ENCODE measurements at places on chromosomes 6 and 20.
A peak's percentile ranks its signal among the peaks of the same experiment; 100 is the strongest.

- DNase-seq: no peak
Measured at GRCh38 chr20:41308290-41308711, 9.2 kb downstream of the ZHX3 start.

GRCh38 chr6:1590580-1590979 is 19.1 kb upstream of the FOXC1 start:
- DNase-seq: no peak

DNA sequence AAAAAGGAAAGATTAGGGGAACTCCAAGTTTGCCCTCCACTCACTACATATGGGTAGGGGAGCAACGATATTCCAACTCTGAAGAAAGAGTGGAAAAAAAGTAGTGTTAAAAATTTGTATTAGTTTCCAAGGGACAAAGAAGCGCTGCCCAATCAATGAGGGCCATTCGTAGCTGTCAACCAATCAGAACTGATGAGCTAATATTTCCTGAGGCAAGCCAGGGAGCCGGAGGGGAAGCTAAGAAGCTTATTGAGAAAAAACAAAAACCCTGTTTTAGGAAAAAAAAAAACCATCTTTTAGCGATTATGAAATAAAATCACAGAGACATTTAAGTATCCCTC is 59.5 kb downstream of the TRIM38 start:
- peak; percentile 44 for DNase-seq

DNA sequence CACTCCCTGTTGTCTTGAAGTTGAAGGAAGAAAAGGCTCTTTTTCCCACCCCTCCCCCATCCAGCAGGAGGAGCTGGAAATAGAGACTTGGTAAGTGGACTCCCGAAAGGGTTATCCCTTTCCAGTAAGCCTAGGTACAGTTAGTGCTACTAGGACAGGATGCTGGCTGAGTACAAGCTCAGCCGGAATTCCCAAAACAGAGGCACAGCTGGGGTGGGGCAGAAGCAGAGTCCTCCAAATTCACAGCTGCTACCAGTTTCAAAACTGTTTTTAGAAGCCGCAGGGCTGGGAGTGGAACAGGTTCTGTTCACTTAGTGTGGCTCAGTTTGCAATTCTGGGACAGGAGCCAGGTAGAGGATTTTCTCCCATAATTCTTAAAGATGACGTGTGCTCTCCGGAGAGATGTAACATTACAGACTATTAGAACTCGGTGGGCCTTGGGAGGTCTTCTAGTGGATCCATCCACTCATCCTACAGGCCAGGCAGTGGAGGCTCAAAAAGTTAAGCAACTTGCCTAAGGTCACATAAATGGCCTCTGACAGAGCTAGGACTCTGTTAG is 19.0 kb upstream of the UTRN start:
- no peak for DNase-seq

- DNase-seq: no peak
Measured at GRCh38 chr6:71228461-71229041, 60.1 kb upstream of the OGFRL1 start.

DNA sequence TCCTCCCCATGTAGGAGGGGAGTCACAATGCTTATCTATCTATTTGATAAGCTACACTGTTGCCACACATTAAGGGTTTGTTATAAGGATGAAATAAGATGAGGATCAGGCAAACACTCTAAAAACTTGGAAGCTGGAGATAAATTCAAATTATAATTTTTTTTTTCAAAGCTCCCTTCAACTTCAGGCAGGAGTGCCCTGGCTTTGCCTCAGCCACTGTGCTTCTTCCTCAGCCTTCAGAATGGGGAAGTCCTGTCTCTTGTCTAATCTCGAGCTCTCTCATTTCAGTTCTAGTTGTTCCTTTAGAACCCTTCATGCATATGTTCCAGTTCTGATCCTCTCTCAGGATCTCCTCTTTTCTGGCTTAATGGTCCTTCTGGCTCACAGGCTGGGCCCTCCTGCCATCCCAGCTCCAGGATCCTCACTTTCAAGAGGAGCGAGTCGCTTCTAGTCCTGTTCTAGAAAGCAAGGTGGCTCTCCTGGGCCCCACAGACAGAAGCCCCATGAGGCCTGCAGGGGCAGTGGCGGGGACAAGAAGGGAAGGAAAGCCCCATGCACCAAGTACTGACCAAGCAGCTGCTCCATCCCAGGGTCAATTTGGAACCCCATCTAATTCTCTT is 164.3 kb downstream of the VEGFA start:
- DNase-seq: no peak

GRCh38 chr20:23971310-23971709 is 17.3 kb downstream of the GGTLC1 start:
- DNase-seq: no peak

DNA sequence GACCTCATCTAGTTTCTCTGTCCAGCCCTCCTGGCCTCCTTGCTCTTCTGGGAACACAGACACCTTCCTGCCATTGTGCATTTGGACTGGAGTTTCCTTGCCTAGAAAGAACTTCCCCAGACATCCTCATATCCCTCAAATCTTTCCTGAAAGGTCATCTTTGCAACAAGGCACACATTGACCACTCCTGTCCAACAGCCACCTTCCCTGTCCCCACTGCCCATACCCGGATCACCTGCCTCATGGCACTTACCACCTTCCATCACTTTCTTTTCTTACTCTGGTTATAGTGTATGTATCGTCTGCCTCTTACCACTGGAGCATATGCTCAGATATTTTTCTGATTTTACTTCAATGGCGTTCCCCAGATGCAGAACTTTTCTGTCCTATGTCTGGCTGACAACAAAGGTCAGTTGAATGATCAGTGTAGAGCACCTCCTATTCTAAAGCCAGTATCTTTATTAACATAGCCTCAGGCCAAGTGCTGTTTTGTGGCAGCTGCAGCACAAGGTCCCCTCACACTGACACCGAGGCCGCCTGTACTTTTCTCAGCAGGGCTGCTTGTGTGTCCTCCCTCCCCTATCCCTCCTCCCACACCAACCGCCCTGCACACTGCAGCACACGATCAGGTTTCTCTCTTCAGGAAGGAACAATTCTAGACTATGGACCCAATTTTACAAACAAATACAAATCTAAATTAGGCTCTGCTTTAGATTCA is 4.1 kb downstream of the HLA-C start:
- DNase-seq: no peak

GRCh38 chr20:38203337-38203980 is 38.4 kb upstream of the TGM2 start:
- DNase-seq: no peak

DNA sequence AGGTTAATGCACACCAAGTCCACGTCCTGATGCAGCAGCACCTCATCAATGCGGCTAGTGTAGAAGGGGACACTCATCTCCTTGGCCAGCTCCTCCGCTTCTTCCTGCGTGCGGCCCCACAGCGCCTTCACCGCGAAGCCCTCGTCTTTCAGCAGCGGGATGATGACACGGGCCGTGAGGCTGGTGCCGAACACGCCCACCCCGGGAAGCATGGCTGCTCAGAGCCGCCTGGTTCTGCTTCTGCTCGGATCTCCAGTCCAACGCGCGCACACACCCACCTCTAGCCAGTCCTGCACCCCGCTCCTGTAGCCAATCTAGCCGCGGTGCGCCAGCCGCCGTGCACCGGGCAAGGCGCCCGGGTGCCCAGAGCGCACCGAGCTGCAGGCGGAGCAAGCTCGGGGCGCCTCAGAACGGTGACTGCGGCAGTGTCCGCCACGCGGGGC is 700 bp downstream of the GFOD1 start:
- DNase-seq: no peak

- no peak for DNase-seq
Measured at GRCh38 chr6:25332655-25333071, 53.5 kb downstream of the CARMIL1 start.

GRCh38 chr20:47778398-47779354 is 6.6 kb downstream of the SULF2 start:
- no peak for DNase-seq

- DNase-seq: no peak
Measured at GRCh38 chr6:19502301-19502700, 334.9 kb upstream of the ID4 start.

DNA sequence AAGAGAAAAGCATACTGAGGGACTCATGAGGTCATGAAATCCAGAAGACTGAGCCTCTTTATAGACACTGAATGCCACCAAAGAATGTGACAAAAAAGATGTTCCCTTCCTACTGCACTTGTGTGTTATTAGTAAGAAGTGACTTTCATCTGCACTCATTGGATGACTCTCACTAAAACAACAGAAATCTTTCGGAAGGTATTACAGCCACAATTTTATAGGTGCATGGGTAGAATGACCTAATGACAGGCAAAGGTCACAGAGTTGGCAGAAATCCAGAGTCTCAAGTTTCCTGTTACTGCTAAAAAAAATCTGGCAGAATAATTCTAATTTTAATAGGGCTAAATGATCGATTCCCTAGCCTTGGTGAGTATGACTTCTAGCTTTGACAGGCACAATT is 13.3 kb downstream of the PKHD1 start:
- DNase-seq: no peak

GRCh38 chr6:129189266-129189665 is 306.3 kb downstream of the LAMA2 start:
- no peak for DNase-seq

DNA sequence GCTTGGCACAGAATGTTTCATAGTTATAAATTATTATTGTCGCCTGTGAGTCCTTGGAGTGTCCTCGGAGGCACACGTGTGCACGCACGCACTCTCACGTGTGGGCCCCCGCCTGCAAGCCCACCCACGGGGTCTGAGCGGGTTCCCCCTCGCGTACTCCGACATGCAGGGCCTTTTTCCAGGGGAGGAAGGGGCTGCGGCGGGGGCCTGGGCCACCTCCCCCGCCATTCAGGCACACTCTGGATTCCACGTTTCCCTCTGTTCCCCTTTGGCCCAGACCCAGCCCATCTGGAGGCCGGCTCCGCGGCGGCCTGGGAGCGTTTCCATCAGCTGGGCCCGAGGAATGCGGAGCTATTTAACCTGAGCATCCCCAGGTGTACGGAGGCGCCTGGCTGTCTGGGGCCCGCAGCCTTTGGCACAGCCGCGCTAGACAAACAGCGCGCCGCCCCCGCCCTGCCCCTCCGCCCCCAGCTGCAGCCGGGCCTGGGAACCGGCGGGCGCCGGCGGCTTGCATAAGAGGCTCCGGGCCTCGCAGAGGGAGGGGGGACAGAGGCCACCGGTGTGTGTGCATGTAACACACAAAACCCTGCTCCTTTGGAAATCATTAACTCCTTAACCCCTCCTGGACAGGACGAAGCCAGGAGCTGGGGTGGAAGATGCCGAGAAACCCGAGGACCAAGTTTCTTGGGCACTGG is 3.3 kb downstream of the ID1 start:
- peak; percentile 71 for DNase-seq

DNA sequence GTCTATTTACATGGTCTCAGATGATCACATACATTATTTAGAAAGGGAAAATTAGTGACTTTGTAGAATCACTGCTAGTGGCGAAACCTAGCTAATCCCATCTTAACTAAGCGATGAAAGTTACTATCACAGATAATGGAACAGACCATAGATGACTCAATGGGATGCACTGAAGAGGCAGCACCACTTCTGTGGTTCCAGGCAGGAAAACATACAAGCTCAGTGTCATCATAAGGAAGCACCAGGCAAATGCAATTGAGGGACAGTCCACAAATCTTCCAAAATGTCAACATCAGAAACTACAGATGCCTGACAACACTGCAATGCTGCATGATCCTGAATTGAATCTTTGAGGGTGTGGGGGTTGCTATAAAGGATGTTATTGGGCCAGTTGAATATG is 15.9 kb upstream of the SNAI1 start:
- DNase-seq: no peak

DNA sequence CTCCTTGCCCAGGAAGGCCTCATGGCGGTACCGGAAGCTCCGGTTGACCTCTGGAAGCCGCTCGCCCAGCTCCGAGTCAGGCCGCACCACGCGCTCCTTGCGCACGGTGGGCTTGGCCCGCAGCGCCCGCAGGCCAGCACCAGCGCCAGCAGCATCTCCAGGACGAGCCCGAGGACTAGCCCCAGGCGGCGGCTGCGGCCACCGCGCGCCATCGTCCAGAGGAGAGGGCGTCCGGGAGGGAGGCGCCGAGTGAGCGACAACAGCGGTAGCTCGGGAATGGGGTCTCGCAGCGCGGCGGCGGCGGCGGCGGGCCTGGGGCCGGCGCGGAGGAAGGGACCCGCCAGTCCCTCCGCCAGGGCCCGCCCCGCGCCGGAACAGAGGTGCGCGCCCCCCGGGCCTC is 27.6 kb upstream of the CGA start:
- DNase-seq: no peak

- no peak for DNase-seq
Measured at GRCh38 chr20:21707999-21708737, 2.7 kb downstream of the PAX1 start.

- no peak for DNase-seq
Measured at GRCh38 chr6:105765239-105765638, 320.9 kb upstream of the PRDM1 start.

GRCh38 chr6:170416303-170416702 is 109.7 kb downstream of the FAM120B start:
- DNase-seq: no peak

DNA sequence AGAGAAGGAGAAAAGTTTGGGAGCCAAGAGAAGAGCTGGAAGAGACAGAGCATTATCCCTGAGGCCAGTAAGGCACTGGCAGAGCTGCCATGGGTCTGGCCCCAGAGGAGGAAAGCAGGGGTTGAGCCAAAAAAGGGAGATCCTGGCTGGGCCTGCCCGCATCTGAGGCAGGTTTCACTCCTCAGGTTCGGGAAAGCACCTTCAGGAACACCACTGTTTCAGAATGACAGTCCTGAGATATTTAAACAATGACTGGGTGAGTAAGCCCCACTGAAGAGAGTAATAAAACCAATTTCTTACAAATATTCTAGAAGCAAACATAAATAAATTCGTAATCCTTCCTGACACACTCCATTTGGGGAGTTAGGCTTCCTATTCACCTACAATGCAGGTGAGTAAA is 152.2 kb downstream of the BACH2 start:
- DNase-seq: no peak

GRCh38 chr6:28488916-28489365 is 26.7 kb downstream of the GPX6 start:
- DNase-seq: no peak

DNA sequence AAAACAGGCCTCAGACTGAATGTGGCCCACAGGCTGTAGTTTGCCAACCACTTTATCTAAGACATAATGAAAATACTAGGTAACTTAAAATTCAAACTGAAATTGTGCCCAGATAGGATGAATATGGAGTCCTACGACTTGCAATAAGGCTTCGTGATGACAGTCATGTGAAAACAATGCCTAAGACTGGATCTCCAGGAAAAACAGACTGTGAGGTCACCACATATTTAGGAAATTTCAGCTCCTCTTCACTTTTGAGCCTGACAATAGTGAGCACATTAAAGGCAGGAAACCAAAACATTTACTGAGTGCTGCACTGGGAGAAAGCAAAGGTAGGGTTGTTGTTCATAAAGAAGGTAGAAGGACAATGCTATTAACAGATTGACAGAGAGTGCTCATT is 50.0 kb downstream of the RTN4IP1 start:
- no peak for DNase-seq

Measured in NCI-H1930 (cell line).